ENCODE measurements at places on chromosomes 2 and 18.

DNA sequence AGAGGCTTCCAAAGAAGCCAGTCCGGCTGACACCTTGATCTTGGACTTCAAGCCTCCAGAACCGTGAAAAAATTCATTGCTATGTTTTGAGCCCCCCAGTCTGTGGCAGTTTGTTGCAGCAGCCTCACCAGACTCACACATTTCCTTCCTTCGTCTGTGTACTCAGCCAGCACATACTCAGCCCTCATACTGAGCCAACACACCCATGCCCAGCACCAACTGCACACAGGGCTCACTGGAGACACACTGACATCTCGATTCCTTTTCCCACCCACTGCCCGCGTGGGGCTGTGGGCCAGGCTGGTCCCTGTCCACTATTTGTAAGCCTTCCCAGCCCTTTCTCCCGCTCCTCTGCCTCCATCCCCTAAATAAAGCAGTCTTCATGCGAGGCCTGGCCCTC, 24.1 kb upstream of the NMUR1 start:
- DNase-seq = no peak

- peak; percentile 7 for DNase-seq
Measured at GRCh38 chr18:23857756-23858155, 156.8 kb upstream of the TTC39C start.

- no peak for DNase-seq
Measured at GRCh38 chr2:198066597-198066996, 262.2 kb downstream of the PLCL1 start.

- no peak for DNase-seq
Measured at GRCh38 chr2:72089537-72089936, 58.1 kb downstream of the CYP26B1 start.
